ENCODE measurements at places on chromosomes 16 and 17.

DNA sequence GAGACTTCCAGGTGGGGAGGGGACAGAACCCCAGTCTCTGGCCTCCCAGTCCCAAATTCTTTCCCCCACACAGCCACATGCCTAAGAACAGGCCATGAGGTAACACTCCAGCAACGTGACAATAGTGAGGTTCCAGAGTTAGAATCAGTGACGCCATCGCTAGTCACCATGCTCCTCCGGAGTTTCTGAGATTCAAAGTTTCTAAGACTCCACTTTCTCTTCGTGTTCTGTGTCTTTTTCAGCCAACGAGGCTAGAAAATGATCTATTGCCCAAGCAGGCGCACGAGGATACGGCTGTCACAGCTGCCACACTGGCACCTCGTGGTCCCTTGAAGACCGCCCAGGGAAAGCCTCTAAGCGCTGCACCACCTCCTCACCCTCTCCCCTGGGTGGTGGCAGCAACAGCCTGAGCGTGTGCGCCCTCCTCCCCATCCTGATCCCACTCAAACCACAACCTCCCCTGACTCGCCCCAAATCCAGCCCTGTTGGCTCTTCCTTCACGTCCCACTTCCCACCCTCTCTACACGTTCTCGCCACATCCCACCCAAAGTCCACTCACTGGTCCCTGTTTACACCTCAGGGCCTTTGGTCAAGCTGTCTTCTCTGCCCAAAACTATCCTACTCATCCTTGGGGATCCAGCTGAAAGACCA lies 1.0 kb downstream of the MCRIP1 start:
- peak; percentile 58 for DNase-seq

DNA sequence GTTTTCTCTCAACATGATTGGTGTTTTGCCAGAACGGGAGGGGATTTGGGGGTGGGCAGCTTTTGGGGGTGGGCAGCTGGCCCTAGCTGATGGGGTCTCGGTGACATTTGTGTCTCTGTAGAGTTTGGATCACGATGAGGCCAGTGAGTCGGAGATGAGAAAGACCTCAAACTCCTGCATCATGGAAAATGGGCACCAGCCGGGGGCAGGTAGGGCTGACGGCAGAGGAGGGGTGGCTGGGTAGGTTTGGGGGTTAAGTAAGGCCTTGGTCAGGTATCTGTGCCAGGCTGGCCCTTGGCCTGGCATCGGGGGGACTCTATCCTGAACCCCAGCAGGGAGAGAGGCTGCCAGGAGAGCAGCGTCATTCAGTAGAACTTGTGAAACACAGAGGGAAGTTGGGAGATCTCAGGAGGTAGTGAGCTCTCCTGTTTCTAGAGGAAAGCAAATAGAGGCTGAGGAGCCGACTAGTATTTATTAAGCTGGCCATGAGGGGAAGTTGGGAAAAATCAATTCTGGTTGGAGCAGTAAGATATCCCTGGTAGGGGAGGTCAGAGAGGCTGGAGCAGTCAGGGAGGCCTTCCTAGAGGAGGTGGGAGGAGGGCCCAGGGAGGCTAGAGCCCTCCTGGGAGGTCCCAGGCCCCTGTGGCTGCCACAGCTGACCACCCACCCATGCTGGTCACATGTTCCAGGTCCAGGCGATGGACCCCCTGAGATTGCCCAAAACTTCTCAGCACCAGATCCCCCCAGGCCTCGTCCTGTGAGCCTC lies 8.1 kb downstream of the SMTNL2 start:
- DNase-seq, result no peak

GRCh38 chr17:17911001-17911613 lies 61.1 kb downstream of the TOM1L2 start:
- no peak for DNase-seq

DNA sequence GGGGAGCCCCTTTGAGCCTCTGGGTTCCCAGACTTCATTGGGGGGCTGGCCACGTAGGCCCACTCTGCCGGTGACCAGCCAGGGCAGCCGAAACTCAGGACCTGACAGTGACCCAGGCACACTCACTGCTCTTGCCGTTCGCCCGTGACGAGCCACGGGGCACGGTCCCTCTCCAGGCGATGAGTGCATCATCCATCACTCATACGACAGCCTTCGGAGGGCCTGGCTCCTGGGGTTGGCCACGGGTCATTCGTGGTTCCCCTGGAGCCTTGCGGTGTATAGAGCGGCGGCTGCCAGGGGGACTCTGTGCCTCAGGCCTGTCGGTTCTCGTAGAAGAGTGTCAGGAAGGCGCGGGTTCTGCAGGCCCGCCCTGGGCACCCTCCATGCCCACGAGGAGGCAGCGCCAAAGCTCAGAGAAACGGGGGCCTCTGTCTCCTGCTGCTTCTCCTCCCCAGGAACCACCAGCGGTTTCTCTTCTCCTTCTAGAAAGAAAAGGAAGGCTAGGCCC lies 11.2 kb upstream of the NUDT16L1 start:
- DNase-seq, result no peak

DNA sequence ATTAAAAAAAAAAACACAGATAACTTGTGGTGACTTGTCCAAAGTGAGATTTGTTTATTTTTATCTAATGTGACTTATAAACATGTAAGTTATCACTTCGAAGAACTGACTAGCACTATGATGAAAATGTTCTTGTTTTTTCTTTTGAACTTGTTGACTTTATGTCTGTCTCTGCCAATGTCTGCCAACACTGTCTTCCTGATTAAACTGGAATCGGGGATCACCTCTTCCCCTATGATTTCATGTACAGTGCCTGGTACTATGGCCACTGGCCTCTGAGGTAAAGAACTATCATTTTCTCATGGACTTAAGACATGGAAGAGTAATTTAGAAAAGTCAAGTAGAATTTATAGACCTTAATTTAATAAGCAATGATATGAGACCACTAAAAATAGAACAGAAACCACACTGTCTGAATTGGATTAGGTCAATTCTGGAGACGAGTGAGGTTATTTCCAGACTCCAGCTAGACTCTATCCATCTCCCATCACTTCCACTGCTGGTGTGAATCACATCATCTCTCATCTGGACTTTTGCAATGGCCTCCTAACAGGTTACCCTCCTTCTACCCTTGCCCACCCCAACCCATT lies 8.9 kb downstream of the C17orf78 start:
- no peak for DNase-seq

DNA sequence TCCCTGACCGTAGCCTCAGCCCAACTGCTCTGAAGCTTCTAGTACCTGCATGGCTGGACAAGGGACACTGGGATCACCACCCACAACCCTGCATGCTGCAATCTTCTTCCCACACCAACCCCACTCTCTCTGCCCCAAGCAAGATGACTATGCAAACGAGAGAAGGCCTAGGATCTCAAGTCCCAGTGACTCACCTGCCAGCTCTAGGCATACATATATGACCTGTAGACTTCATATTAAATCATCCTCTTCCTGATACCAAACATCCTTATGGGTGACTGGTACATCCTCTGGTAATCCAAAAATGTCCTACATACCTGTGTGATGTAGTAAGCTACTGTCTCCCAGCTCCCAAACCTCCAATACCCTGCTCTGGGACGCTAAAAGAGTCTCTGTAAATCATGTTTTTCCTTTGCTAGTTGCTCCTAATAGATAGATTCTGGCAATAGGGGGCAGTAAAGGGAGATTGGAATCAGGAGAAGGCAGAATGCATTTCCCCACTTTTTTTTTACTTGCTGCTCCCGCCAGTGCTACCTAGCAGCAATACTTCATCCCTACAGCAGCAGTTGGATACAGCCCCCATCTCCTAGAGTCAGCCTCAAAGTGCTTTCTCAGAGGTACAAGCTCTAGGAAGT lies 43.4 kb upstream of the SOX9 start:
- DNase-seq, result no peak

DNA sequence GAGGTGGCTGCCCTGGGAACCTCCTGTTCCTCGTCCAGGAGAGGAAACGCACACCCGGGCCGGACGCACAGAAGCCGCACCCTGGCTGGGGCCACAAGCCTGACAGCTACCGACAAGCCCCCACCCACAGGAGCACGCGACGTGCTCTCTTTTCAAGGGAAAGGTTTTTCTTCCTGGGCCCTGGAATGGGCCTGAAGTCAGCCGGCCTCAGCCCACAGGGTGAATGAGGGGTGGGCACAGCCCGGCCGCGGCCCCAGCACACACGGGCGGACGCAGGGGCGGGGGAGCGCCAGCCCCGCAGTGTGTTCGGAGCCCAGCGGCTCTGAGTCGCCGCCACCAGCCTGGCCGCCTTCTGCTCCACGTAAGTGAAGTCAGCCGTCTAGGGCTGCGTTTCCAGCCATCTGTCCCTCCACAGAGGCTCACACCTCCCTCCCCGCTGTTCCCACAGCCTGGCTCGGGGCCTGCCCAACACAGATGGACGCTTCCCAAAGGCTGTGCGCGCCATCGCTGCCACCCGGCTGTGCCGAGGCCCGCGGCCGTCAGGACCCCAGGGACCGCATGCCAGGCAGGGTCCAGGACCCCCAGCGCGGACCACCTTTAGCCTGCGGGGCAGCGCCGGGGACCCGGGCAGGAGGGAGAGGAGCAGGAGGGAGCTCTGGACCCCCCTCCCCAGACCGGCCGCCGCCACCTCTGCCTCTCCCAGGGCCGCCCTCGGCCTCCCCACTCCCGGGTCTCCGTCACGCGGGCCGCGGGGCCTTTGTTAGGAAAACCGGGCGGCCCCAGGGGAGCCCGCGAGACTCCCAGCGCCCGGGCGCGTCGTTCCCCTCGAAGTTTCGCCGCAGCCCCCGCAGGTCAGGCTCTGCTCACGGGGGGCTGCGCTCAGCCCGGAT lies 36.8 kb downstream of the CBFA2T3 start:
- DNase-seq, result no peak
